Activated CD8-positive, alpha-beta memory T cell treated with anti-CD3 and anti-CD28 coated beads for 1 hour (primary cell): ENCODE measurements at places on chromosomes 3 and 15.

GRCh38 chr15:50797926-50798325, 32.4 kb upstream of the SPPL2A start:
- DNase-seq, result no peak

- no peak for DNase-seq
These were observed 328.7 kb downstream of the C3orf38 start for GRCh38 chr3:88478460-88478859.

DNA sequence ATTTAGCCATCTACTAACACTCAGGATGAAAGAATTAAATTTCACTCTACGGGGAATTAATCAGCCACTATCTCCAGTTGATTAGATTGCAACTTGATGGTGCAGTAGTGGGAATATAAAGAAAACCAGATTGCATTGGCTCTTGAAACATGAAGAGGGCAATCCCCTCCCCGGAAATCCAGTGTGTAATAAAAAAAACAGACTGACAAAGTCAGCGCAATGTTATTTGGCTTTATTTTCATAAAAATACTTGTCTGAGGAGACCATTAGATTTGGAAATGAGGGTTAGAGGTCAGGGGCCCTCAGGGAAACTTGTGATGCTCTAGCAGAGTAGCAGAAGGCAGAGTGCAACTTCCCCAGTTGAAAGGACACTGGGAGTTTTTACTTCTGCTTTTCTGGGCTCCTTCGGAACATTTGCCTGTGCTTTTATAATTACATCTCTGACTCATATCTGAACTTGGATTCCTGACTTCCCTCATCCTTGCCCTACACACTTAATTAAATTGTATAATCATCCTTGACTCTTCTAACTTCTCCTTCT, 326.8 kb downstream of the TUSC7 start:
- no peak for DNase-seq

- DNase-seq, result no peak
These were observed 313.7 kb downstream of the GAP43 start for GRCh38 chr3:115937054-115937453.

- DNase-seq, result no peak
These were observed 79.2 kb downstream of the B3GALNT1 start for GRCh38 chr3:161025911-161026310.

DNA sequence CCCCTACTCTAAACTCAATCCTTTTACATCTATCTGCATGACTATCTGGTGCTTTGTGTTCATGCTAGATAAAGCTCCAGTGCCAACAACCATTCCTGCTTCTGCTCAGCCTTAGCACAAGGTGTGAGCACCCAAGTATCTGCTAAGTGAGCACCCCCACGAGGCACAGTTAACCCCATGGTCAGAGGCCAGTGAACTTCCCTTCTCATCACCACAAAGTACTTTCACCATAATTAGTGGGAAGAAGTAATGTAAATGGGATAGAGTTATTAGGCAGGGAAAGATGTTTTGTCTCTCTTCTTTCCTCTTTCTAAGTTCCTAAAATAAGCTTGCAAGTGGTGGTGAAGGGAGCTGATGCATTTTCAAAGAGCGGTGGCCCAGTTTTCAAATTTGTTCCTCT, 96.4 kb downstream of the ANO10 start:
- DNase-seq, result no peak

DNA sequence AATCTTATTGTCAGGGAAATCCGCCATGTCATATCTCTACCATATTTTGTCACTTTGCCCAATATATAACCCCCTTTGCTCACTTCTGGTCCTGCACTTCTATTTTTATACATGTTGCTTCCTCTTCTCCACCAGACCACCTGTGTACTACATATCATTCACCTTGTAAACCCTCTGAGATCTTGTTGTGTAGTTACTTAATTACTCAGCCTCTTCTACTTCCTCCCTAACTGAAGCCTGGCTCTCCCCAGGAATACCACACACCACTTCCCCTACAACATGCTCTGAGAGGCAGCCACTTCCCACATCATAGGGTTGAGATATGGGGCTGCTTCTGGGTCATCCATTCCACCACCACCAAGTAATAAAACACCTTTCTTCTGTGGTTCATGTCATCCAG, 10.0 kb downstream of the HEXA start:
- DNase-seq, result no peak
